AG08395 (cell line): ENCODE measurements at places on chromosomes 2 and 18.

DNA sequence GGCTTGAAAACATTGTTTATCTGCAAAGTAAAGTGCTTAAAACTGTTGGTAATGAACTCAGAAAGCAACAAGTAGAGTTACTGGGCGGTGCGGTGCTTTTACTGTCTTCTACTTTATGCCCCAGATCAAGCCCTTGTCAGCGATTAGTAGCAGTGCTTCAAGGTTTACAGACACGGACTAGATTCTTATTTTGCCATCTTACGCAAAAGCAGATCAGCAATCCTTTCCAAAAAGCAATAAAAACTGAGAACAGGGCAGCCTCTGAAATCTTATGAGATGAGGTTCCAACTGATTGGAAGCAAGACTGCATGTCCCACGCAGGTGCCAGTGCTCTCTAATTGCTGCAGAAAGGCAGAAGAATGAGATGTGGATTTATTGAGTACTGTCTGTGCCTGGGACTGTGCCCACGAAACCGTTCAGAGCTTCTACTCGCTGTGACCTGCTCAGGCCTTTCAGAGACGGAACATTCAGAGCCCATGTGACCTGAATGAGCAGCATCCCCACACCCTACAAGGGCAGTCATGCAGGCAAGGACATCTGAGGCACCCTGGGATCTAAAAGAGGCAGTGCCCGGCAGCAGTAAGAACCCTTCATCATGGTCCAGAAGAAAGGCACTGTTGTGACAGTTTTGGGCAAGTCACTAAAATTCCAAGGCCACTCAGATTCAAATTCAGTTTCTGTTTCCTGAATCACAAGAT, 15.7 kb downstream of the COL4A3 start:
- no peak for DNase-seq

DNA sequence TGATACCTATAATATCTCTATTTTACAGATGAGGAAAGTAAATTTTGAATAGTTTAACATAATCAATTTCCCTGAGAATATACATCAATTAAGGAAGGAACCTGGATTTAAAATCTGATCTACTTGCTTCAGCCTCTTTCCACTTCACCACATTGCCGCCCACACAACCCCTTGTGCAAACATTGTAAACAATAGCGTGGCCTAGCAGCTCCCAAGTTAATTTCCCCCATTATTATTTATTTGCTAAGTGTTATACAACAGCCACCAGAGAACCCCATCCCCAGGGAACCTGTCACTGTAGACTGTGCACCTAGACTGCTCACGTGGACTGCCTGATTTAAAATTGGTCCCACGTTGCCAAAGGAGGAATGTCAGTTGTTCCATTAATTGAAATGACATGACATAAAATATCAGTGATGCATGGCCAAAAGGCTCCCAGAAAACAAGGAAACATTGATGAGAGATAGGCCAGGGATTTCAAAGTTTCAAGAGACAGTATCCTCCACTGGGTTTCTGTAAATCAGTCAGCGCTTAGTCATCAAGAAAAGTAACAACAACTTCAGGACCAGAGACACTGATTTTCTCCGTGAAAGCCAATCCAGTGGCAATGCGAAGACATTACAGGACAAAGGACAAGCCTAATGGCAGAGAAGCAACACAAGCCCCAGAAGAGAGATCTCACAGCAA, 41.3 kb downstream of the SCG2 start:
- no peak for DNase-seq

GRCh38 chr2:203359450-203359849, 31.3 kb downstream of the ABI2 start:
- no peak for DNase-seq

GRCh38 chr2:88481691-88482336, 29.3 kb upstream of the FOXI3 start:
- no peak for DNase-seq

GRCh38 chr18:3538456-3538855, 88.5 kb downstream of the TGIF1 start:
- peak; percentile 33 for DNase-seq

GRCh38 chr2:190746971-190747761, 98.3 kb downstream of the NAB1 start:
- peak; percentile 71 for DNase-seq

DNA sequence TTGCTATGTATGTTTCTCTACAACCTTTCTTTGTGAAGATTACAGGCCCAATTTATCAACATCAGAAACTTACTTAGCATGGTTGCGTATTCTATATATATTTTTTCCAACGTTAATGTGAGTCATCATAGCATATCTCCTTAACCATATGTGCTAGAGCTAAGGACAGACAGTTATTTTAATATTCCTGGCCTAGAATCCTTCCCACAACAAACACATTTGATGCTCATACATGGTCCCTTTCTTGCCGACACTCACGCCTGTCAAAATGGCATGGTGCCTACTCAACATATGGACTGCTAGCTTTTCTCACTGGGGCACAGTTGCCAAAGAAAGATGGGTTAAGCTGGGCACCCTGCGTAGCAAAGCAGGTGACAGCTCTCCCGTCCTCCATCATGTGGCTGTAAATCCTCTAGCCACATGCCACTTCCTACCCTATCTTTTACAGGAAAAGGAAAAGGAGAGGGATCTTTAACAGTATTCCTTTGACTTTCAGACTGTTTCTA, 75.2 kb upstream of the GALNT5 start:
- DNase-seq = no peak

DNA sequence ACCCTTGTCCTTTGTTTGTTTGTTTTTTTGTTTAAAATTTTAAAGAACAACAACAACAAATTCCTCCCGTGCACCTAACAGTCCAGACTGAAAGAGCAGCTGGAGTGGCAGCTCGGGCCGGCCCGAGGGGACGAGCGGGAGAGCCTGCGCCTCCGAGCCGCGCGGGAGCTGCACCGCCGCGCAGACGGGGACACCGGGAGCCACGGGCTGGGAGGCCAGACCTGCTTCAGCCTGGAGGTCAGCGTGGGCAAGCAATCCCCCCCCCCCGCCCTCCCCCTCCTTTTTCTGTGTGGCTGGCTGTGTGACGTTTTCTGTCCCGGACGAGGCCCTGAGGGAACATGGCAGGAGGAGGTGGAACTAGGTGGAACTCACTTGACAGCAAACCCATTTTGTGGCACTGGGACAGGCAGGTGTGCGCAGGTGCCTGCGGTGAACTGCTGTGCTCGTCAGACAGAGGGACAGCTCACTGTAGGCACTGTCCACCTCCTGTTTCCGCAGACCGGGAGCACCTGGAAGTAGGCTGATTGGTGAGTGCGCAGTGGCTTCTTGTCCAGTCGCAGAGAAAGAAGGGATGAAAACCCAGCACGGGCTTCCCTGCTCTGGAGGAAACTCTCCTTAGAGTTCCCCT, 80.6 kb downstream of the MTCL1 start:
- DNase-seq = no peak

- no peak for DNase-seq
These were observed 14.0 kb upstream of the BCL2L11 start for GRCh38 chr2:111106706-111107105.

- no peak for DNase-seq
These were observed 18.2 kb downstream of the MSH6 start for GRCh38 chr2:47801118-47801517.

GRCh38 chr2:239814861-239815601, 210.1 kb downstream of the NDUFA10 start:
- DNase-seq = no peak

DNA sequence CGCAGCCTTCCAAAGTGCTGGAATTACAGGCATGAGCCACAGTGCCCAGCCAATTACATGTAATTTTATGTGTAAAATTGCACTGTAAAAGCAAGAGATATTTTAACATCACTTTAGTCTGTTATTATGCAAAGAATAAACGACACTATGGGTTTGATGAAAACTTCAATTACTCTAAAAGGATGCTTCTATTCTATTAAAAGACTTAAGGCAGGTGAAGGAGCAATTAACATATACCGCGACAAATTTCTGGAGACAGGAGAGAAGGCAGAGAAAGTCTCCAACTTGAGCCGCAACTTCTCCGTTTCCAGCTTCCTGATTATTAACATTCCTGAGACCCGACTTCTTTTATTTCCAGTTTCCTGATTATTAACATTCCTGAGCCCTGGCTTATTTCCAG, 53.7 kb downstream of the FAM210A start:
- DNase-seq = no peak

GRCh38 chr2:111930409-111930808, 32.0 kb downstream of the MERTK start:
- no peak for DNase-seq

- no peak for DNase-seq
These were observed 53.3 kb upstream of the CCDC195 start for GRCh38 chr2:224769489-224769888.

- DNase-seq = no peak
These were observed 81.5 kb upstream of the FZD7 start for GRCh38 chr2:201952187-201952586.

- peak; percentile 30 for DNase-seq
These were observed 39.8 kb downstream of the HRH4 start for GRCh38 chr18:24500217-24500616.

- DNase-seq = no peak
These were observed 12.5 kb upstream of the WDSUB1 start for GRCh38 chr2:159298967-159299366.

- DNase-seq = peak; percentile 70
These were observed 3.6 kb upstream of the DLX2 start for GRCh38 chr2:172106108-172106961.

DNA sequence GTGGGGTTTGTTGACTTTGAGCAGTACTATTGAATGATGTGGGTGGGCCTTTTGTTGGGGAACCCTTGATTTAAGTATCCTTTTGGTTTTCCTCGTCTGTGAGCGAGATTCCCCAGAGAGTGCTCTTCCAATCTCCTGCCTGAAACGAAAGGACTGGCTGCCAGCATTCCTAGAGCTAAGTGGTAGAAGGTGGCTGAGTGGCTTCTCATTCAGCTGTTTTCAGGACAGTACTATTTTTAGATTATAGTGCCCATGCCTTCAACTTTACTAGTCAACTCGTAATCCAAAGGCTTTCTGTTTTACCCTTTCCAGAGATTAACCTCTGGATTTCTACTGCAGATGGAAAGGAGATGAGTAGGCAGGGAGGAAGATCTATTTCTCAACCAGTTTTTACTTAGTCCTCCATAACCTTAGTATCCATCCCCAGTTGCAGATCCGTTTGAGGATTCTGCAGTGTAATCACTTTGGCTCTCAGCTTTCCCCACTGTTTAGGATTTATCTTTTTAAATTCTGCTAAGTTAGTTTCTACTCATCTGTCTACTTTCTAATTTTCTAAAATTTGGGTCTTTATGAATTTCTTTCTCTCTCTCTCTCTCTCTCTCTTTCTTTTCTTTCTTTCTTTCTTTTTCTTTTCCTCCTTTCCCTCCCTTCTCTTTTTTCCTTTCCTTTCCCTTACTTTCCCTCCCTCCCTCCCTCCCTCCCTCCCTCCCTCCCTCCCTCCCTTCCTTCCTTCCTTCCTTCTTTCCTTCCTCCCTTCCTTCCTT, 9.2 kb downstream of the SLC4A1AP start:
- DNase-seq = no peak

DNA sequence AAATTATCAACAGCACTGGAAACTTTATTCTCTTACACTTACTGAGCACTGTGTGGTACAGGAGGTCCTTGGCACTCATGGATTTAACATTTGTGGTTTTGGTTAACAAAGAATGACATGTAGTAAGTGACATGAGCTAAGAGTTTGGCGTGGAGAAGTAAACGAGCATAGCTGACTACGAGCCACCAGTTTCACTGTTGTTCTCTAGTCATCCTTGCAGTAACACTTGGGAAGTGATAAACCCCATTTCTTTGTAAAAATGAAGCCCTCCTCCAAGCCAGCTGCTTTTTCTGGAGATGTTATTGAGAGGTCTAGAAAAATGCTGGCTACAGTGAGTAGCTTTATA, 32.7 kb downstream of the QPCT start:
- peak; percentile 47 for DNase-seq

GRCh38 chr18:77127769-77128671, 4.6 kb downstream of the MBP start:
- peak; percentile 63 for DNase-seq

GRCh38 chr2:143347901-143348414, 218.7 kb downstream of the ARHGAP15 start:
- no peak for DNase-seq

DNA sequence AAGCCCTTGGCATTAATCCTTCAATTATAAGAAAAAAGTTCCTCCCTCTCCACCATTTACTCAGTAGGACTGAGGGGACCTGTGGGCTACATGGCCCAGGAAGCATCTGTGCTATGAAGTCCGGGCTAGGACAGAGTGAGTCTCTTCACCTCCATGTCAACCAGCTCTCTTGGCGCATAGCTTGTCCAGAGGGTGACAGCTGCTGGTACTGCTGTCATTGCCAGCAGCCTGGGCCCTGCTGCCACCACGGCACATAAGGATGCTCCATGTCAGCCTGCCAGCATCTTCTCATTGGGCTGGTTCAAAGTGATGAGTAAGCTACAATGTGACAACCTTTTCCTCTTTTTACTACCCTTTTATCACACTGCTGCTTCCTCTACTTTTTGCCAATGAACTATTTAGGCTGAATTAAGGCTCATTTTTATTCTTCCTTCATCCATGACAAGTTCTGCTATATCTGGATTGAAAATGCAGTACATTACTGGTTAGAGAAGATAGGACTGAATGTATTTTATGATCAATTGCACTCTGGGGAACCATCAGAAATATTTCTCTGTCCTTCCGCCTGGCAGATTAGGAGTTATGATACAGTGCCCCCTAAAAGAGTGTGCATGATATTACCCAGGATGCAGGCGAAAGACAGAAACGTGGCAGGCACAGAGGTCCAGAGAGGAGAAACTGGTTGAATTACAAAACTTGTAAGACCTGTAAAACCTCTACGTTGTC, 258.9 kb upstream of the TNP1 start:
- no peak for DNase-seq

DNA sequence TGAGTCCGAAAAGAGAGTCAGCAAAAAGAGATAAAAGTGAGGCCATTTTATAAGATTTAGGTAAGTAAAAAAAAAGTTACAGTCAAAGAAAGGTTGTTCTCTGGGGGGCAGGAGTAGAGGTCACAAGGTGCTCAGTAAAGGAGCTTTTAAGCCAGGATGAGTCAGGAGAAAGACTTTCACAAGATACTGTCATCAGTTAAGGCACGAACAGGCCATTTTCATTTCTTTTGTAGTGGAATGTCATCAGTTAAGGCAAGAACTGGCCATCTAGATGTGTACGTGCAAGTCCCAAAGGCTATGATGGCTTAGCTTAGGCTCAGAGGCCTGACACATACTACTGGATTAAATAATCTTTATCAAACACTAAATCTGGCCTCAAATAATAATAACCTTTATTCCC, 1207.3 kb upstream of the FAM98A start:
- no peak for DNase-seq

- DNase-seq = no peak
These were observed 41.4 kb downstream of the STARD6 start for GRCh38 chr18:54316071-54316820.
